A549 treated with RU486 at 1 μM for 4 hours (cell line): ENCODE measurements at places on chromosomes 16 and 17. TPM values are rescaled to one million over a fixed set of nuclear protein-coding genes. Genes with fewer than 3 reads are reported as not detected.

The SCGB1C2 gene
- total RNA-seq, result not detected in 5 replicates

The ZFPM1 gene
- total RNA-seq, result 5.6 to 9.4 TPM (median 8.7 TPM) in 5 replicates

The ADAMTS18 gene
- total RNA-seq, result 0.05 TPM in 1 of 5 replicates, not detected in the others

The KRT27 gene
- not detected in 5 replicates for total RNA-seq

The DPEP1 gene
- total RNA-seq, result 0.31 to 0.90 TPM (median 0.73 TPM) in 5 replicates
